ENCODE measurements at places on chromosomes 4 and X.

- DNase-seq, result peak; percentile 45
These were observed 1.1 kb downstream of the TMEM131L start for GRCh38 chr4:153466949-153467896.

GRCh38 chrX:116417214-116417613 is 19.2 kb upstream of the SLC6A14 start:
- DNase-seq, result no peak

DNA sequence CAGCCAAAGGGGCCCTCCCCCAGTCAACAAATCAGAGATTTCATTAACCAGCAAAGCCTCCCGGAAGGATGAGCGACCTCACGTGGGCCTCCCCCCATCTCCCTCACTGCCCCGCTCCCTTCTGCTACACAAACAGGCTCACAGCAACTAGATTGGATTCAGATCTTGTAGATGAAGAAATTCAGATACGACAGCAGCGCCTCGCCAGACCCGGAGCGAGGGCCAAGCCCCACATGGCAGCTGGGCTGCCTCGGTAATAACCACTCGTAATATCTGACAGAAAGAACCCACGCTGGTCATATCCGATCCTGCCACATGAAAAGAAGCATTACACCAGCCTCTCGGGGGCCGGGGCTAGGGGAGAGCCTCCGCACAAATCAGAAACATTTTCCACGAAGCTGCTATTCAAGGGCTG is 581.3 kb downstream of the BCOR start:
- no peak for DNase-seq

DNA sequence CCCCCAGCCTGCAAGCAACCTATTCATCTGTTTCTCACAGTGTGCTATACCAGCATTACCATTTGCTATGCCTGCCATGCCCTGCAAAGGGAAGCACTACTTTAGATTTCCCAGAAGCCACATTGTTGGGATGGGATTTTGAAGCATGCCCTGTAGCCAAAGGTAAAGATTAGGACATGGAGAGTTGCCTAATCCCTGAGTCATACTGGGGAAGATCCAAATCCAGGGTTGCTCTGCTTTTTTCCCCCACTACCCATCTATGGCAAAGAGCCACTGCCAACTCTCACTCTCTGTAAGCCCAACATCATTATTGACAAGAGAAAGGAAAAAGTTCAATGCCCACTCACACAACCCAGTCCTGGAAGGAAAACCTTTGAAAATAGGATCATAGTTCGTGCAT is 36.7 kb upstream of the TMEM164 start:
- no peak for DNase-seq

GRCh38 chr4:78268597-78268996 is 211.5 kb downstream of the FRAS1 start:
- no peak for DNase-seq

GRCh38 chrX:42089031-42089430 is 165.7 kb upstream of the CASK start:
- DNase-seq, result no peak

DNA sequence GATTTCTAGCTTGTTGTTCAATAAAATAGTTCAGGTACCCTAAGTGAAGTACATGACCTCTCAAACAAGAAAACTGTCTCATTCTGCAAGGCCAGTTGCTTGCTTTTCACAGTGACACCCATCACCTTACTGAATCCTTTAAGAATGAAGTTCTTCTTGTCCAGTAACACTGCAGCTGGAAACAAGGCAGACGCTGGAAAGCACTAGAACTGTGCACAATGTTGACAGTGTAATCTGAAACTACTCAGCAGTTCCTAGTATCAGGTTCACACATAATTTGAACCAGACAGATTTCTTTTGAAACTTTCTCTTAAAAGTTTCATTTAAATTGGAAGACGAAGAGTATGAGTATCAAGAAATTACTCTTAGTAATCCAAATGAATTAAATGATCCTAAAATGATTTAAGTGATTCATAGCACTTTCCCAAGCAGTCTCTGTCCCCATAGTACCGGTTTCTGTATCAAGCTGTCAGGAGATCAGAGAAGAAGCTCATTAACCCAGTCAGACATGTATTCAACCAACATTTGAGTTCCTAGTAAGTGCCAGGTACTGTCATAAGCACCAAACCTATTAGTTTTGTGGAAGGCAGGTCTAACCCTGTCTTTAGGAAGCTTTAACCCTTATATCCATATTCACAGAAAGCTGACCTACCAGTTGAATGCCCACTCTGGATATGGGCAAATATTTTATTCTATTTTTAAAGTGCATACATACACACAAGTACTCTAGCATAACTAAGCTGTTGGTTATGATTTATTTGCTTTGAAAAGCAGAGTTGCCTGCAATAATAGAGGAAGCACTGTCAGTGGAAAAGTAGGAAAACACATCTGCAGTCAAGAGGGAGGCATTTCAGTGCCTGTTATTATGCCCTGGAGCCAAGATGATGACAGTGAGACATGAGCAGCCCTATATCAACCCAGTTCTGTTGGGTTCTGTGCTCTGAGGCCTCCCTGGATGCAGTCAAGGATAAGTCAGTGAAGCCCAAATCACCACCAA is 63.6 kb downstream of the PALLD start:
- DNase-seq, result no peak
